Astrocyte (in vitro differentiated cells and primary cell): ENCODE measurements at places on chromosomes 2 and 18.

DNA sequence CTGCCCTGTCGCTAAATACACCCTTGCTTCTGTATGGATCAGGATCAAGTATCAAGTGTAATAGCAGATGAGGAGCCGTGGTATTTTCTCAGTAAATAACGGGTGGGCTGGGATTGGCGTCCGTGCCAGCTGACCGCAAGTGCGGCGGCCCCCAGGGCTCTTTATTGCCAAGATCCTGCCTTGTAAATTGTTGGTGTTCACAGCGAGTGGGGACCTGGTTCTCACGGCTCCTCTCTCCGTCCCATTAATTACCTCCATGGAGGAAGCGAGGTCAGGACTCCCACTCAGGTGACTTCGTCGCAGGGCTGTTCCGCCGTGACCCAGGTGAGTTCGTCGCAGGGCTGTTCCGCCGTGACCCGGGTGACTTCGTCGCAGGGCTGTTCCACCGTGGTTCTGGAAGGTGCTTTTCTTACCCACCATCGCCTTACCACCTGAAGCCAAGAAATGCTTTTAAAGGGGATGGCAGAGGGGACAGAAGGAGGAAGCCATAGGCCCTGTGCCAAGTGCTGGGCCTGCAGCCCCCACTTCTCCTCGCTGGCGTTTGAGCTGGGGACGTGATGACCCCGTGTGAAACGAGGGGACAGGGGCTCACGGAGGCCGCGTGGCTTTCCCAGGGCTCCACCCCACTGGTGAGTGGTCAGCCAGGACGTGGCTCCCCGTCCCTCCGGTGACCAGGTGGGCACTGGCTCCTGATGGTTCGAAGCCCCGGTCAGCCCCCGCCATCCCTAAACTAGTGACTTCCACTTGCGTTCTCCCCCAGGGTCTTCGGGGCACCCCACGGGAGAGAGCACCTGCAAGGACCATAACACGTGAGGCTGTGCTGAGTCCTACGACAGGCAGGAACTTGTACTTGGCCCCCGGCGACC is 118.4 kb downstream of the TWIST2 start:
- no peak for DNase-seq

DNA sequence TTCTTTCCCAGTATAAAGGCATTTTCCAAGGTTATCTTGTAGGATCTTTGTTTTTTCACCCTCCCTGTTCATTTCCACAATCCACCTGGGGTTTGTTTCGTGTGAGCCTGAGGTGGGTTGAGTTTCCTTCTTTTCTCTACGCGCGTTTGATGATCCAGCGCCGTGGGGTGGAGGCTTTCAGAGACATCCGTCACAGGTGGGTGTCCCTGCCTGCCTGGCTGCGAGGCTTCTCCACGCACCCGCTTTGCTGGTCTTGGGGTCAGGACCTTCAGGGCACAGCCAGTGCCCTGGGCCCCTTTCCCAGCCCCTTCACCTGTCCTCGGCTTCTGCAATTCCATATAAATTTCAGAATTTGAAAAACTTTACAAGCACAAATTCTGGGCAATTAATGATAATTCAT is 109.0 kb upstream of the ALKAL2 start:
- no peak for DNase-seq

GRCh38 chr2:161484061-161484460 is 68.0 kb downstream of the TBR1 start:
- DNase-seq, result no peak

DNA sequence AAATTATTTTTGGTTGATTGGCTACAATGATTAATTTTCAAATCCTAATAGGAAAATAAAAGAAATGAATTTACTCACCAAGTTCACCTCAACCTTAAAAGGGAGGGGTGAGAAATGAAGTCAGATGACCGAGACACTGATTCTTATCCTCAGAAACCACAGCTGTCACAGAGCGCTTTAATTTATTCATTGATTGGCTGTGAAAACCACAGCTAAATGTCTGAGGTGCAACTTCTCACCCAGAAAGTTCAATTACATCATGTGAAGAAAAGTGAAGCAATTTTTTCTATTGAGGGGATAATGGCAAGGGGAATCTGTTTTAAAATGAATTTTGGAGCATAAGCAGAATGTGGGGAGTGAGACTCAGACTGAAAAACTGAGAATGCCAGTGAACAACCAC is 128.4 kb downstream of the RNF152 start:
- peak; percentile 83 for DNase-seq

DNA sequence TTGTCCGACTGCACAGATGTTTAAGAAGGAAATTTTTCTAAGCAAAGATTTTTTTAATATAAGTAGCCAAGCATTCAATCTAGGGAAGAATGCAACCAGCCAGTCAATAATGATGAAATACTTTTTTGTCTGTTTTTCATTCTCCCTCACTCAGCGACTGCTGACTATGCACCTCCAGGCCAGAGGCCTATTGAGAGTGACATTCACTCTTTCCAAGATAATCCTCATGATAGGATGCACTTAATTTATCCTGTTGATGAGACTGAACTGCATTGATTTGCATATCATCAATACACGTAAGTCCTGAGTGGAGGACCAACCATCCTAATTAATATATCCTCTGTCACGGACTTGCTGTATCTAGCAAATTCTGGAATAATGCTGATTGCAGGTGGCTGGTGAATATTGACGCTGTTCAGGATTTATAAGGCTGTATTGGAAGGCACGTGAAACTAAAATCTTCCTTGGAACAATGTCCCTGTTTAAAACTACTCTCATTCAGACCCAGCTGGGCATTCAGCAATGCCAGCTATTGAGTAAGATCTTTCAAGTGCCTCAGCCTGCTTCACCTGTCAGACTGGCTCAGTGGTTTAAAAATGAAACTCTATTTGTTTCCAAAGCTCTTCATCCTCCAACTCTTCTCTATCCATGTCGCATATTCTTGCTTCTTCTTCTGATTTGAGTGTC is 142.2 kb downstream of the MAP2 start:
- DNase-seq, result no peak

GRCh38 chr18:48324651-48325050 is 84.5 kb downstream of the ZBTB7C start:
- no peak for DNase-seq

GRCh38 chr2:113133704-113134598 is 6.6 kb downstream of the IL1RN start:
- DNase-seq, result no peak

DNA sequence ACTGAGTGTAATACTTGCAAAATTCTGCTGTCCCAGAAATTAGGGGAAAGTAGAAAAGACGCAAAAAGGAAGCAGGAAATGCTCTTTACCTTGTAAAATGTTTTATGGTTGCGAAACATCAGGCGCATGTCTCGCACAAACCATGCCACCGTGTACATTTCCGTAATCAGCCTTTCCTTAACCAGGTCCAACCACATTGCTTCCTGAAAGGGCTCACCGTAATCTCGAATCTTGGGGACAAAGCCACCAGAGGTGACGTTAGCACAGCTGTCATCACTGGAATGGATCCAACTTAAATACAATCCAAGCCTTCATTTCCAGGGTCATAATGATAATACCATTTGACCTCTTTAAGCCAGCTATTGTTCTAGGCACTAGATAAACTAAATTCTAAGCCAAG is 49.3 kb downstream of the SP110 start:
- DNase-seq, result no peak

DNA sequence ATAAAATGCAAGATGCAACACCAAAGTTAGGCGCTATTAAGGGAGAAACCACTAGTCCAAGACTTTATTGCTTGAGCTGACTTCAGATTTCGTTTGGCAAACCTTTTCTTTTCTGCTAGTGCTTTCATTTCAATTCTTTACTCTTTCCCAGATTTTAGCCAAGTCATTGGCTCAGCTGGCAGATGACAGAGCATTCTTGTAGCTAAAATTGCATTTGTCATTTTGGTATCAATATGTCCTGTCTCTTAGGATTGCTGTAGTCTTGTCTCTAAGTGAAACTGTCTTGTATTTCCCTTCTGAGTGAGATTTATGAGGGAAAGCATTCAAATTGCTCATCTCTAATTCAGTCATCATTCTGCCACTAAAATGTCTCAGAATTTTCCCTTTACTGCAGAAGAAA is 335.1 kb downstream of the METTL4 start:
- DNase-seq, result no peak

DNA sequence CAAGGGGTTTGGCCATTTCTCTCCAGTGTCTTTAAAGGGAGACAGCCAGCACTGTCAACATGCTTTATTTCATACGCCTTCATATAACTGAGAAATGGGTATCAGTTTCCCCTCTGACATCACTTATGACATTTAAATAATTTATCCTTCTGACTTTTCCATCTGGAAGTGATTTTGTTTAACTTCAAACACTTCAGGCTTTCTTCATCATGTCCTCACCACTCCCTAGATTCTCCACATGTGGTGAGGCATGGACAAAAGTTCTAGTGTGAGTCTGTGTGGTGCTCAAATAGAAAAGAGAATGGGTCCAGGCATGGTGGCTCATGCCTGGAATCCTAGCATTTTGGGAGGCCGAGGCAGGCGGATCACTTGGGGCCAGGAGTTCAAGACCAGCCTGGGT is 158.6 kb downstream of the TXNL1 start:
- DNase-seq, result no peak

DNA sequence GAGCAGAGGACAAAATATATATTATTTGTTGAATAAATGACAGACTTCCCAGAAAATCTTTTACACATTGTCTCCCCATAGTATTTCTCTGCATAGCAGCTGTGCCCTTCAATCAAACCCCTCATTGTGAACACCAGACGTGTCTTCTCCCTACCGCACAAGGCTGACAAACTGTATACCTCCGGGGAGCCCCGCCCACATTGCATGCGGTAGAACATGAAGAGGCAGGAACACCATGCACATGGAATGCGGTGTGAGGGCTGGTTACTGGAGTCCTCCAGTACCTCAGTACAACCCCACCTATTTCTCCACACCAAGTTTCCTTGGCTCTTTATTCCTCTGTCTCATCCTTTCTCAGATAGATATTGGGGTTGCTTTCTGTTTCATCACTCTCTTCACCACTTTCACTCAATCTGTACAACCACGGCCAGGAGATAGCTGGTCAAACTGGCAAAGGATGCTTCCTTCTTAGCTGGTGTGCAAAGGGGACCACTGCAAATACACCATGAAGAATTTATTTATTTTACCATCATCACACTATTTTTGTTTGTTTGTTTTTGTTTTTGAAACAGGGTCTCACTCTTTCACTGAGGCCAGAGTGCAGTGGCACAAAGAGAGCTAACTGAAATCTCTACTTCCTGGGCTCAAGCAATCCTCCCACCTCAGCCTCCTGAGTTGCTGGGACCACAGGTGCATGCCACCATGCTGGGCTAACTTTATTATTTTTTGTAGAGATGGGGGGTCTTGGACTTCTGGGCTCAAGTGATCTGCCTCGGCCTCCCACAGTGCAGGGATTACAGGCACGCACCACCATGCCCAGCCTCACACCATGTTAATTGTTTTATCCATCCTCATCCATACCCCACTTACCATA is 2.3 kb upstream of the NBAS start:
- DNase-seq, result no peak

DNA sequence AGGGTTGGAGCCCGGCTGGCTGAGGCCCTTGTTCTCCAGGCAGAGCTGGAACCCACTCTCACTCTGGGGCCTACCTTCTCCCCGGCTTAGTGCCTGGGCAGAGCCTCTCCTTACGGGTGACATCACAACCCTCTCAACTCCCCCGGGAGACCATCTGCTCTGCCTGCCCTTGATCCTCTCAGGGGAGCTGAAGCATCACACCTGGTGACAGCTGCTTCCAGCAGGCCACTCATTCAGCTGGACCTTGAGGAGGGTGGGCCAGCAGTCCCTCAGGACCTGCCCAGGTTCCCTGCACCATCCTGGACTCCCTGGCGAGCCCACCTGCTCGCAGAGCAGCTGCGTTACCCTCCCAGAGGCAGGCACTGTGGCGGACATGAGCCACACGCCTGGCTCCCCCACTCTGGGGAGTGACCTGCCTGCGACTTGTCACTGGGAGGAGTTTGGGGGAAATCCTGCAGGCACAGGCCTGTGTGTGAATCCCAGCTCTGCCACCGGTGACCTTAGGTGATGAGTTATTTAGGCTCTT is 13.1 kb downstream of the HS6ST1 start:
- DNase-seq, result no peak

- no peak for DNase-seq
These were observed 155.7 kb downstream of the DYSF start for GRCh38 chr2:71609029-71609428.

DNA sequence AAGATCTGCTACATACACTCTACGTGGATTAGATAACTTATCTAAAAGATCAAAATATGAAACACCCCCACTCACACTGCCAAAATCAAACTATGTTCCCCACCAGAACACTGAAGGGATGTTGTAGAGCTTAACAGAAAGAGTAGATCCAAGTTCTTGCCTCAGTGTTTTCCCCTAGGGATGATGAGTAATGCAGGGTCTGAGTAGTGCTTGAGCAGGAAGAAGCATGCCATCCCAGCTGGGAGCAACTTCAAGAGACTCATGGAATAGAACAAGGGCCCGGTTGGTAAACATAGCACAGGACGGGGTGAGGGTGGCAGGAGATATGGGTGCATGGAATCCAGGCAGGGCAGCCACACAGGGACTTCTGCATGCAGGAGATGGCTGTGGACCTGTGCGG is 74.3 kb downstream of the SNTG2 start:
- DNase-seq, result no peak

- DNase-seq, result no peak
These were observed 185.3 kb upstream of the MYT1L start for GRCh38 chr2:2516386-2516785.

GRCh38 chr2:104848526-104848925 is 5.4 kb upstream of the POU3F3 start:
- no peak for DNase-seq

DNA sequence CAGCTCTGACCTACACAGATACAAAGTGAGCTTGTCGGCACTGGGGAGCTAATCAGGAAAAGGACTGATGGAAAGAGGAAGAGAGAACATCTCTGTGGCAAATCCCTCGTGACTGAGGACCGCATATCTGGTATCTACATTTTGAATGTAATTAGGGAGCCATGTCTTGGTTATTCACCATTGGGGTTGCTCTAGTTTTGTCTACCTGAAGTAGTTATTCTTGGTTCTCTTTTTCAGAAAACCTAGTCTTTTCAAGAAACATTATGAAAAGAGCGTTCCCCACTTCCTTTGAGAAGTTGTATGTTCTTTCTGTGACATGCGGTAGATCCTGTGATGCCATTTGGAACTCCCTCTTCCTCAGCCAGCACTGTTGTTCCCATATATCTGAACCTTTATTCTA is 104.4 kb downstream of the DOCK10 start:
- DNase-seq, result no peak

DNA sequence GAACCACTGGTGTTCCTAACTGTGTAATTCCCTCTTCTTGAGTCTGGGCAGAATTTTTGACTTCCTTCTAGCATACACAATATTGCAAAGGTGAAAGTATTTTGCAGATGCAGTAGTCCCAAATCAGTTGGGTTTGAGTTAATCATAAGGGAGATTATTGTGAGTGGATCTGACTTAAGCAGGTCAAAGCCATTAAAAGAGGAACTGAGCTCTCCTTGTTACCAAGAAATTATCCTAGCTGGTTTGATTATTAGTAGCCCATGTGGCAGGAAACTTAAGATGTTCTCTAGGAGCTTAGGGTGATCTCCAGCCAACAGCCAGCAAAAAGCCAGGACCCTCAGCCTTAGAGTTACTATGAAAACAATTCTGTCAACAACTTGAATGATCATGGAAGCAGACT is 221.8 kb downstream of the RPIA start:
- DNase-seq, result no peak
